ENCODE measurements at places on chromosomes 7 and 10. TPM values are rescaled to one million over a fixed set of nuclear protein-coding genes. Genes with fewer than 3 reads are reported as not detected.

DNA sequence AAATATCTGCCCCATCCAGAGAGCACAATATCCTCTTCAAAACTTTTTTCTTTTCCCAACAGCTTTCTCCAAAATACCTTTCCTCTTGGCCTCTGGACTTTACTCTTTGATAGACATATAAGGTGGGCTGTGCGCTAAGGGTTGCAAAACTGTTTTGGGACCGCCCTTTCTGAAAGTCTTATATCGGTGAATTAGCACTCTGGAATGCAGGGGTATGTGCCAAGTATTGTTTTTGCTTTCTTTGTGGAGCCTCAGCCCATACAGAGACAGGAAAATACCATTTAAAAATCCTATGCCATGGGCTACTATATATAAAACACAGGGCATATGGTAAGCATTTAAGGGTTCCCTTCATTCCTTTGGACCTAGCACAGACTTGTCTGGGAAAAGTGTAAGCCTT, 37.7 kb downstream of the PPP1R17 start:
- DNase-seq: peak; percentile 35

- DNase-seq: no peak
Measured at GRCh38 chr7:22216832-22217475, 140.0 kb downstream of the RAPGEF5 start.

DNA sequence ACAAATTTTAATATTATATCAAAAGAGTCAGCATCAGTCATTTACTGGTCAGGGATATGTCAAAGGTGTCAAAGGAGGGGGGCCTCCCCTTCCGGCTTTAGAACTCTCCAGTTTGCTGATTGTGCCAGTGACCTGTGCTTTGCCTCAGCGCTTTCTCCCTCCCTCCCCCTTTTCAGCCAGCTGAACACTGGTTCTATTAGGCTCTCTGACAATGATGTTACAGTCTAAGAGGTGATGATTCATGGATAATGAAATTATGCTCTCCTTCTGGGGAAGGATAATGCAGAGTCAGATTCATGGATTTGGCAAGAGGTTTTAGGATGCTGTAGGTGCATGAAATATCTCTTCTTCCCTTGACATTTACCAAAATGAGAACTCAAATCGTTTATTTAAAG, 6.1 kb downstream of the LRRTM3 start:
- no peak for DNase-seq

- peak; percentile 40 for DNase-seq
Measured at GRCh38 chr7:12490107-12490688, 80.3 kb upstream of the SCIN start.

Gene EBLN1
- not detected for total RNA-seq

DNA sequence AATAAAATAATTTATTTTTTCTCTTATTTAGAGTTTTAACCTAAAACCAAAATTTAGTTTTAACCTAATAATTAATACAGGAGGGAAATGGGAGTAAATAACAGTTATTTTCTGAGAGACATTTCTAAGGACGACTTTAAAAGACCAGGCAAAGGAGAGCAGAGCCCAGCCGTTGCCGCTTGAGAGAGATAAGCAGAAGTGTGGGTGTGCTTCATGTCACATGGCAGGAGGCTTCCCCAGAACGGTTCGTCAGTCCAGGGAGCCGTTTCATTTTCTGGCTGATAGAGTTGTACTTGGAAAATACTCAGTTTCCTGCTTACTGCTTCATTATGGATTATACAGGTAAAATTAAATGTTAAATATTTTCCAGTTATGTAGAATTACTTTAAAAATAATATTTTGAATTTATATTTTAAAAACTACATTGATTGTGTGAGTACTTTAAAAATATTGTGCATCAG, 61.4 kb downstream of the ST7 start:
- peak; percentile 33 for DNase-seq

DNA sequence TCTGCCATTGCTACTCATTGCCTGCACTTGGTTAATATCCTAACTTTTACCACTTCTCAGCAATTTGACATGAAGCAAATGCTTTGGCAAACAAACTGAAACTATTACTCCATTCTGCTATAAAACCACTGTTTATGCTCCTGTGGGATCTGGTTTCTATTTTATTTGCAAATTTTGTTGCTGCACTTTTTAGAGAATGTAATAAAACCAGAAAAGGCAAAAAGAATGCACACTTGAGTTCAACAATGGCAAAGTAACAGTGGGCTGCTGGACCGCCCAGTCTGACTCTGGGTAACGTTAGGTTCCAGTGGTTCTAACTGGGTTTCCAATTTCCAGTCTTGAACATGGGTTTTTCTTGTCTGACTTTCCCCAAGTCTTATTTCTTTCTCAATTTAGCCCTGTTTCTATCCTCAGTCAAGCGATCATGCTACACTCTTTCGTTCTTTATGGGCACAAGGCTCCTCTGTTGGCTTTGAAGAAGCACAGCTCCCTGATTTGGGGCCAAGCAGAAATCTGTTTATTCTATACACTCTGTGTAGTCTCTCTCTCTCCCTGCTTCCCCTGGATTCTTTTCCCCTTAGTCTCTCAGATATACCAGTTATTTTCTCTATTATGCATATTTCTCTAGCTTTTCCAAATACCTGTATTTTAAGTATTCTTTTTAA, 129.2 kb upstream of the FAM3C start:
- DNase-seq: no peak

Gene MNX1
- total RNA-seq: 1.6 TPM

Gene MOGAT3
- not detected for total RNA-seq

GRCh38 chr10:85317827-85318226, 989.4 kb downstream of the CCSER2 start:
- no peak for DNase-seq

- no peak for DNase-seq
Measured at GRCh38 chr7:129166745-129167144, 21.7 kb upstream of the SMO start.

DNA sequence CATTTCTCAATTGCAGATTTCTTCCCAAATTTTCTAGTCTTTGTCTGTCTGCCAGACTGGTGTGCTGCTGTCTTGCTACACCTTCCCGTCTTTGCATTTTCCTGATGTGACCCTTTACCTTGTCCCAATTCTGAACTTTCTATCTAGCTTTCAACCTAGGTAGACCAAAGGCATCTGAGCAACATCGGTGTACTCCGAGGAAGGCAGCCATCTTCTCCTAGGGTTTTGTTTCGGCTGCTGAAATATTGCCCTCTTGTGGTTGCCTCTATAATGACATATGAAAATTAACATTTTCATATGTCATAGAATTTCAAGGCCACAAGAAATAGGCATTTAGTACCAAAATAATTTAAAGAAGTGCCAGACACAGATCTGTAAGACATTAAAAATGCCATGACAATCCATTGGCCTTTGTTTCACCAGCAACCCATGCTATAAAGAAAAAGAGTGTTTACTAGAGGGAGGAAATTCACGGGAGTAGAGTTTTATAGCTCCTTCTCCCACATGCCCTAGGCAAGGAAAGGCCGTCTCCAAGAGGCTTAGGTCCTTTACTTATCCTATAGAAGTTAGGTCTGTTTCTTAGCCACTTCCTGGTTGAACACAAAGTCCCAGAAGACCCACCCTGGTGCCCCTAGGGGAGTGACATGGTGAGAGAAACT, 23.4 kb downstream of the OR9A2 start:
- DNase-seq: peak; percentile 37

GRCh38 chr7:103912891-103913605, 76.4 kb downstream of the RELN start:
- DNase-seq: no peak

DNA sequence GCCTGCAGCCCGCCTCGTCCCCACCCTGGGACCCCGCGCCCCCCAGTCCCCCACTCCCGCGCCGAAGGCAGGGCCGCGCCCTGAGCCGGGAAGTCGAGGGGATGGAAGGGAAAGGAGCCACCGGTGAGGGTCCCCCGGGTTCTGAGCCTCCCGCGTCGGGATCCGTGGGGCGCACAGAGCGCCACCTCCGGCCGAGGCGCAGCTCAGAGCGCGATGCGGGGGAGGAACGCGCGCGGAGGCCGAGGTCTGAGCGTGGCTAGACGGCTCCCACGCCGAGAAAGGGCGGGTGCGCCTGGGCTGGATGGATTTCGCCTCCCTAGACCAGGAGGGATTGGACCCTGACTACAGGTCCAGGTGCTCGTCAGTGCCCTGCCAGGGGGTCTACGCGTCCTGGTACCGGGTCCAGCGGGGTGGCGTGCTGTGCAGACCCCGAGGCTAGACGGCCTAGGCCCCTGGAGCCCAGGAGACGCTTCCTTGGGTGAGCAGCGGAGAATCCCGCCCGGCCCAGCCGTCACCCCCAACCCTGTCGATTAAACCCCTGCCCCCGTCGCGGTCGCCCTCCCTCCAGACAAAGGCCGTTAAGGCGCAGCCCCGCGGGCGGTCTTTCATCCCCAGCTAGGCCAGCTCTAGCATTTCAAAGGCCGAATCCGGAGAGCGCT, 986 bp upstream of the PDGFA start:
- no peak for DNase-seq

GRCh38 chr10:126387931-126388911, at the start of gene ADAM12:
Gene ADAM12, minus strand, starts transcription at chr10:126388477. Its CDS starts 332 bp downstream, at chr10:126388145.
- no peak for DNase-seq

- DNase-seq: no peak
Measured at GRCh38 chr10:29465384-29465783, 169.4 kb downstream of the SVIL start.

DNA sequence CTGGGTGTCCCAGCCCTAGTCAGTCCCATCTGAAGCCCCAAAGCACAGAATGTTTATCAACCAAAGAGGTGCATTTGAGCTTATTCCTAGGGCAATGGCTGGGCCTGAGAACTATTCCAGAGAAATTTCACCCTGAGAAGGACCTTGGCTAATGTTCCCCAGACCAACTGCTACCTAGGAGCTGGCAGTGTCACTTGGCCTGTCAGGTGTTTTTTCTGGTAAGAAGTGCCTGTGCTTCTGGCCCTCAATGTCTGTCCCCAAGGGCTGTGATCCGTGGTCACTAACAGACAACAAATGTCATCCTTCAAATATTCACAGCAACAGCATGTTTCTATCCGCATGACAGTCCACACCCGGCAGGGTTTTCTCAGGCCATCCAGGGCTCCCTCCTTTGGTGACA, 209.3 kb upstream of the FRMD4A start:
- no peak for DNase-seq

DNA sequence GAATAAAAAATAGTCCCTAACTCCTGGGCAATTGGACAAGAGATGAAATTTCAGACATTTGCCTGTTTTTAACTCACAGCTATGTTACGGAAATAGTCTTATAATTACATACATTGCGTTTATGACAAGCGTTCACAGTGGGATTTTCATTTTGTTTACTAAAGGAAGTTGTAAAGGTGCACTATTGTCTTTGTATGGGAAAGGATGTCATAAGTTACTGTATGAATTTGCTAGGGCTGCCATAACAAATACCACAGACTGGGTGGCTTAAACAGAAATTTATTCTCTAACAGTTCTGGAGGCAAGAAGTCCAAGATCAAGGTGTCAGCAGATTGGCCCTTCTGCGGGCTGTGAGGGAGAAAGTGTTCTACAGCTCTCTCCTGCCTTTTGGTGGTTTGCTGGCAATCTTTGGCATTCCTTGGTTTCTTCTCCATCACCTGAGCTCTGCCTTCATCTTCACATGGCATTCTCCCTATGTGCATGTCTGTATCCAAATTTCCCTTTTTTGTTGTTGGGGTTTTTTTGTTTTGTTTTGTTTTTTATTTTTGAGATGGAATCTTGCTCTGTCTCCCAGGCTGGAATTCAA, 5.6 kb downstream of the NFE2L3 start:
- no peak for DNase-seq

DNA sequence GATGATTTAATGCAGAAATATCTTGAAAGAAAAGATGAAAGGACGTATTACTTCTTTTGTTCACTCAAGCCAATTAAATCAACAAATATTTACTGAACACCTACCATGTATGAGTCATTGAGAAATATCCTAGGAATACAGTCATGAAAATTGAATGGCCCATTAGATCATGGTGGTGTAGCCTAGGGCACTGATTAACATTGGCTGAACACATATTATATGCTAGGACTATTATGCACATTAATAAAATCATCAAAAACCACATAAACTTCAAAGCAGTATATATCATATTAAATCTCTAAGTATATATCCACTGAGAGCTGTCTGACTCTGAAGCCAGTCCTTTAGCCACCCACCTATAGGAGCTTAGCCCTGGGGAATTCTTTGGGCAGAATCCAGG, 41.8 kb downstream of the FAM204A start:
- DNase-seq: no peak

DNA sequence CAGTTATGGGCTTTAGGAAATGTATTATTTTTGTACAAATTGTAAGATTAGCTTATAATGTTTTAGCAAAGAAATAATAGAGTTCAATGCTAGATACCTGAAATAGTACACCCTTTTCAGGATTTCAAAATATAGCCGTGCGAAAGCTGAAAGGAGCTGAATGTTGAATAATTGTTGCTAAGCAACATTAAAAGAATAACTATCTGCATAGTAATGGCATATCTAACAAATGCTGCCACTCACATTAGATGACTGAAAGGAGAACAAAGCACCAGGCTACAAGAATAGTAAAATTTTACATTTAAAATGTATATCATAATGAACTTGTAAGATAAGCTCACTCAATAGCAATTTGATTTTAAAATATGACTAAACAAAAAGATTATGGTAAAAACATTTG, 82.5 kb downstream of the SDHAF3 start:
- no peak for DNase-seq

Gene SEC61G
- total RNA-seq: 2,526 TPM

GRCh38 chr7:95687759-95688343, 84.5 kb upstream of the DYNC1I1 start:
- peak; percentile 29 for DNase-seq

DNA sequence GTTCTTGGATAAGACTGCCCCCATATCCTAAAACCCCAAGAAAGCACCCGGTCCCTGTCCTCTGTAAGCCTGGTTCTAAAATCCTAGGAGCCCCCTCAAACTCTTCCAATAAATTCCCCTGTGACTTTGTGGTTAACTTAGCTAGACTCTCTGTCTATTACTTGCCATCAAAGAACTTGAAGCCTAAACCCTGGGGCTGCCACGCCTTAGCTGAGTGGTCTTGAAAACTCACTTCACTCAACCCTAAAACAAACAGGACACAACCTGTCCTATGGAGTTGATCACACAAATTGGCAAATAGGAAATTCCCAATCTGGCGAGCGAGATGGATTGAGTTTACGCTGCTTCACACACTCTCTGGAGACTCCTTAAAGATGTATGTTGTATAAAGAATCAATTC, 191.4 kb upstream of the SVIL start:
- DNase-seq: no peak

Gene PDGFA
- total RNA-seq: 39.2 TPM

DNA sequence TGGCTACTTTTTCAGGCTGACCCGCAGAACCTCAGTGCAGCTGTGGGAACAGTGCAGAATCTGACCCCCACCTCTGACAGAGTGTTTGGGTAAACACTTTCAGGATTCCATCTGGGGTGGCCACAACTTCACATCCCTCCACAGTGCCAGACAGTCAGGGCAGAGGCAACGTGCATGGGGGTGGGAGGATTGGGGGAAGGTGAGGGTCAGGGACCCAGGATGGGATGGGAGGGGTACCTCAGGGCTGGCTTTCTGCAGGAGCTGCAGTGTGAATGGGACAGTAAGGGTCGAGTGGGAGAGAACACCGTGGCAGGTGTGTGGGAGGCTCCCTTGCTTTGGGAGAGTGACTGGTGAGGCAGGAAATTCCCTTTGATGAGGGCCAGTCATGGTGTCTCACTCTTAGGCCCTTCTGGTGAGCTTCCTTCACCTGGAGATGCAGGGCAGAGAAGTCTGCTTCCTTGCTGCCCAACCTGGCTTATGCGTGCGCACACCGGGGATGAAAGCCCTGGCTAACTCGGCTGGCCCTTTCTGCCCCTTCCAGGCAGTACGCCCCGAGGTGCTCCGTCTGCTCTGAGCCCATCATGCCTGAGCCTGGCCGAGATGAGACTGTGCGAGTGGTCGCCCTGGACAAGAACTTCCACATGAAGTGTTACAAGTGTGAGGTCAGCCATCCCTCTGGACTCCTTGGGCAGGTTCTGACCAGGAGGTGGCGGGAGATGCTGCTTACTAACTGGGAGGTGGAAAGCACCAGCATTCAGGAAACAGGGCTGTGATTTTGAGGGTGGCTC, 8.4 kb downstream of the ZYX start:
- DNase-seq: no peak

All from A172 (cell line).